Bone marrow (tissue), 2 donors: ENCODE measurements at places on chromosomes 7 and 10.

GRCh38 chr7:11376529-11376928, 402.9 kb downstream of the PHF14 start:
- DNase-seq: no peak

- DNase-seq: no peak
Observed at GRCh38 chr7:142569851-142570250, 179.4 kb upstream of the PRSS1 start.

DNA sequence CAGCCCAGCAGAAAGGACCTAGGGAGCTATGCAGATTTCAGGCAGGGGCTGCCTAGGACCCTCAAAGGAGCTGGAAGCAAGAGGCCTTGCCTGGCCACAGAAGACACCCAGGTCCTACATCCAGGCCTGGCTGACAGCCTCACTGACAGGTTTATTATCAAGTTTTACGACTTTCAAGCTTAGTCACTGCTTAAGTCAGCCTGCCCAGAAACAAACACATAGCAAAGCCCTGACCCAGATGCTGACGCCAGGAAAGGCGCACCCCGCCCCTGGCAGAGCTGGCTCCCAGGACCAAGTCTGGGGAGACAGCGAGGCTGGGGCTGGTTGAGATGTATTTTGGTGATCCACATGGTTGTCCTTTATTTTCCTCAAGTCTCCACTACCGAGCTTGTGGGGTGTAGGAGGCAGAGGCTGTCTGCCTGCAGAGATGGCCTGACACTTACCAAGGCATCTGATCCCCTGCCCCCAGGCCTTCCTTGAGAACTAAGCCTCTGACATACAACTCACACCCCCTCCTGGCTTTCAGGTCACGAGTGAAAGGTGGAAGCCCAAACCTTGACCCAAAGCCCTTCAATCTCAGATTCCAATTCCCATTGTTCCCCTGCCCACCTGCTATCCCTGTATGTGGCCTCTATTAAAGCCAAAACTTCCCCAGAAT, 80.7 kb upstream of the EMX2 start:
- no peak for DNase-seq

DNA sequence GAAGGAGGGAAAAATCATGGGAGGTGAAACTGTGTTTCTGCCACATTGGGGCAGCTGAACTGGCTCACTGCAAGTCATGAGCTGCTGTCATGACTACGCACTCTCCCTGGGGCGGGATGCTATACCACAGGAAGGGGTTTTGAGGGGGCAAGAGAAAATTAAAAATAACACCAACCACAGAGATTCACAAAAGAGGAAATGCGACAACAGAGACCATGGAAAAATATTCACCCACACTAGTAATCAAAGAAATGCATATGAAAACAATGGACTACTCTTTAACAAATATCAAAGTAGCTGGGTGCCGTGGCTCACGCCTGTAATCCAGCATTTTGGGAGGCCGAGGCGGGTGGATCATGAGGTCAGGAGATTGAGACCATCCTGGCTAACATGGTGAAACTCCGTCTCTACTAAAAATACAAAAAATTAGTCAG, 65.2 kb upstream of the TM9SF3 start:
- peak; percentile 91 for DNase-seq

DNA sequence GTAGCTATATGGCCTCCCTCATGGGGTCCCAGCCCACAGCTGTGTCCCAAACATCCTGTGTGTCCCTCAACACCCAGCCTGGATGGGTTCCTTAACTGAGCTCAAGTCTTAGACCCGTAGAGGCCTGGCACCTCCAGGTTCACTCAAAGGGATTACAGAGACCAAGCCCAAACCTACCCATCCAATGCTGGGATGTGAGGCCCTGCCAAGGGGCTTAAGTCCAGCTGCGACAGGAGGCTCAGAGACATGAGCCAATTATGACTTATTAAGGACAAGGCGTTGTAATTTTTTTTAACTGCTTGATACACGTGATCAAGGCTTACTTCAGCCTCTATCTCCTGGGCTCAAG, 105.6 kb upstream of the RET start:
- DNase-seq: no peak

GRCh38 chr7:133330085-133330484, 77.2 kb downstream of the EXOC4 start:
- no peak for DNase-seq

GRCh38 chr10:120593693-120594092, 136.7 kb downstream of the PLPP4 start:
- DNase-seq: no peak

DNA sequence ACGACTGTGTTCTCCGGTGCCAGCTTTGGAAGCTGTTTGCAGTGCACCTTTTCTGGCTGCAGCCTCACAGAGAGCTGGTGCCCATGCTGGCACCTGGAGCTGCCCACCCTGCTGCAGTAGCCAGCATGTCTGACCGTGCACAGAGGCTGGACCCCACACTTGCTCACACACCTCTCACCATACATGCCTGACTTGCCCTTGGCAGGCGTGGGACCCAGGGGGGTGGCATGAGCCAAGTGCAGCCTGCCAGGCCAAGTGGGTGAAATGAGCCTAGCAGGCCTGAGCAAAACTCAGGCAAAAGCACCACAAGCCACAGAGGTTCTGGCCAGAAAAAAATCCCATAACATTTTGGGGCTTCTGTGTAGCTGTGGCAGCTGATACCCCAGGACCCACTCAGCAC, 258.8 kb downstream of the XPNPEP1 start:
- DNase-seq: no peak

DNA sequence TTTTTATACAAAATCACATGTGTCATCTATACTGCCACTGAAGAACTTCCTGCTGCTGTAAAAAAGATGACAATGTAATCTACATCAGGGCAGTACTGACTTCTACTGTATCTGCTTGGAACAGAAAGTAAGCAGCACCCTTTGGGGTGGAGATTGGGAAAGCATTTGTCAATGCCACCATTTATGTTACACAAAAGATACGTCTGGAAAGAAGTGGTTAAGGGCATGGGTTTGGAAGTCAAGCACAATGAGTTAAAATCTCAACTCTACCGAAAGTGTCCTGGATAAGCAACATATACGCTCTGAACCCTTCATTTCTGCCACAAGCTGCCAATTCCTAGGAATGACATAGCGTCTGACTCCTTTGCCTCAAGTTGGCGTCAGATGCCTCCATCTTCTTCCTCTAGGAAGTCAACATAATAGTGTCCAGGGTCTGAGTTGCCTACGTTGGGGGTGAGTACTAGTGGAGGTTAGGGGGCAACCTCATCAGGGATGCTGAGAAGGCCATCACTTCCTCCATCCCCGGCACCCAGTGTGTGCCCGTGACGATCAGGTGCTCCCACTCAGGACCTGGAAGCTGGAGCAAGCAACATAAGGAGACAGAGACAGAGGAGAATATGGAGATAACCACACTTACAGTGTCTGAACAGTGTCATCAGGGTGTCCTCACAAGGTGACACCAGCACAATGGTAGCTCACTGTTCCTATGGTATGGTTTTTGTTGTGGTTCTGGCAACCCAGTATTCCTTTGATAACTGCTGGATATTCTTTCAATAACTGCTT, 58.3 kb downstream of the SGMS1 start:
- DNase-seq: no peak

- no peak for DNase-seq
Observed at GRCh38 chr7:151140826-151141225, 26.7 kb downstream of the GBX1 start.

DNA sequence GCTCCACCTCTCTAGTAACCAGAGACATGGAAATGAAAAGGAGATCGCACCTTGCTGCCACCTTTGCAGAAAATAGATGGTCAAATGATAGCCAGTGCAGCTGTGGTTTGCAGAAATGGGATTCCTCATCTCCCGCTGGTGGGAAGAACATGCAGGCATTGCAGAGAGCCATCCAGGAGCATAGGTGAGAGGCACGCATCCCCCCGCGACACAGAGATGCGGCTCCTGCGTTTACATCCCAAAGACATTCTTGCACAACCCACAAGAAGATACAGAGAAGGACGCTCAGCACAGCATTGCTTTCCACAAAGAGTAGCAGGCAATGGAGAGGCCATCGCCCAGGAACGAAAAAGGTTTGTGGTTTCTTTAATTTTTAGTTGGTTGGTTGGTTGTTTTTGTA, 56.2 kb downstream of the OAT start:
- DNase-seq: no peak

GRCh38 chr10:70879207-70879606, 9.2 kb downstream of the PCBD1 start:
- no peak for DNase-seq
